ENCODE measurements at places on chromosomes 12 and 14.

DNA sequence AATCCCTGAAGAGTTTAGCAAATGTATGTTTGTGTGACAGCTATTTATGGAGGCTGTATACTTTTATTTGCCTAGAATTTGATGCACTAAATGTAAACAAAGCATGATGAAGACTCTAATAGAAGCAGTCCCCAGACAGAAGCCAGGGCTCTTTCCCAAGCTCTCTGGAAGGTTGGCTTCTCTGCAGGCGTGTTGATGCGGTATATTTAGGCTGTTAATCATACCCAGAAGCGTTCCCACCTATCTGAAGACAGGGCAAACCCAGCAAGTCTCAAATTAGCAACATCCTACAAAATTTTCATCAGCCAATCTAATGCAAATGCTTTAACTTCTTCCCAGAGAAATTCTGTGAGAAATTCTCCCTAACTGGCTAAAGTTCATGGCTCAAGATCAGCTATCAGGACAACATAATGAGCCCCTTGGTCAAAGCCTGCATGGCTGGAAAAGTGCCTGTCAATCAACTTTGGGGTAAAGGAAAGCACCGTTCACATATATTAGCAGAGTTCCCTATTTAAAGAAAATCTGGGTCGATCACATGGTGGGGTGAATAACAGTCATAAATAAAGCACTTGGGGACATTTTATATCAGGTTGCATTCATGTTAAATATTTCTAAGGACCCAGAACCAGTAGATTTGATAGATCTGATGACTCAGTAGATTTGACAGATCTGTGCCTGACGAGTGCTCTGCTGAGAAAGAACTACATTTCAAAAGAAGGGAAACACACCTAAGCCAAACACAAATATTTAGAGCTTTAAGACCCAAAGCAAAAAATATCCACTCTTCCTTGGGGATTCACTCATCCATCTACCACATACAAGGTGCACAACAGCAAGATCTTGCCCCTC, 46.6 kb downstream of the KSR2 start:
- no peak for DNase-seq

DNA sequence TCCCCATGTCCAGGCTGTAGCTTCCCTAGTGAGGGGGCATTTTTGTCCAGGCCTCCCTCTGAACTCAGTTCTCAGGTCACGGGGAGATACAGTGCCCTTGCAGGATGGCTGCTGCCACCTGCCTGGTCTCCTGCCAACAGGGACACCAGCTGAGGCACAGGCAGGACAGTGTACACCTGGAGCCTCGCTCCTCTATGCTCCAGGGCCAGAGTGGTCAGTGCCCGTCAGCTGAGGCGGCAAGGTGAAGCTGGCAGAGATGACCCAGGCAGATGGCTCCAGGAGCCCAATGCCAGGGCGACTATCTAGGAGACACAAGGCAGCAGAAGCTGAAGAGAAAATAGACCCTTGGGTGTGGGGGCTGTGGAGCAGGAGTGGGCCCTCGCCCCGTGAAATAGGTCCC, 12.6 kb downstream of the TUBA1C start:
- no peak for DNase-seq

DNA sequence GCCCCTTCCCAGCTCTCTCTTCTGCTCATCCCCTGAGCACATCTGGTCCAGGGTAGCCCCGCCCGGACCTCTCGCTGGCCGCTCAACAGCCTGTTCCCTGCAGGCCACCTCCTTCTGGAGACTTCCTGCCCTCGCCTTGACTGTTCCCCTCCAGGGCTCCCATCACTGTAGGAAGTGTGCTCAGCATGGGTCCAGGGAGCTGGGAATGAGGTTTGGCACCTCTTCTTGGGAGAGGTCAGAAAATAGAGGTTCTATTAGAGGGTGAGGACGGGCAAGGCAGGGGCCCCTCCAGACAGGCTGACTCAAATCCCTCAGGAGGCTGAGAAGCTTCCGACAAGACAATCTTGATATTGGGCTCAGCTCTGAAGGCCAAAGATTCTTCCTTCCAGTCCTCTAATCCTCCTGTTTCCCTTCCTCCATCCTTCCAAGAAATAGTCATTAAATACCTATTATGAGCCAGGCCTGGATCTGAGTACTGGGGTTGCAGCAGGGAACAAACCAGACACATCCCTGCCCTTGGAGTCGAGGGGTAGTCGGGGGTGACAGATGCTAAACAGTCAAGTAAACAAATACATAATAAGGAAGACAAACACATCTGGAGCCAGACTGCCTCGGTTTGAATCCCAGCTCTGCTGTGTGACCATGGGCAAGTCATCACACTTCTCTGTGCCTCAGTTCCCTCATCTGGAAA, 30.6 kb downstream of the CMKLR1 start:
- no peak for DNase-seq

GRCh38 chr12:6618483-6619225, 11.5 kb upstream of the CHD4 start:
- DNase-seq = no peak

DNA sequence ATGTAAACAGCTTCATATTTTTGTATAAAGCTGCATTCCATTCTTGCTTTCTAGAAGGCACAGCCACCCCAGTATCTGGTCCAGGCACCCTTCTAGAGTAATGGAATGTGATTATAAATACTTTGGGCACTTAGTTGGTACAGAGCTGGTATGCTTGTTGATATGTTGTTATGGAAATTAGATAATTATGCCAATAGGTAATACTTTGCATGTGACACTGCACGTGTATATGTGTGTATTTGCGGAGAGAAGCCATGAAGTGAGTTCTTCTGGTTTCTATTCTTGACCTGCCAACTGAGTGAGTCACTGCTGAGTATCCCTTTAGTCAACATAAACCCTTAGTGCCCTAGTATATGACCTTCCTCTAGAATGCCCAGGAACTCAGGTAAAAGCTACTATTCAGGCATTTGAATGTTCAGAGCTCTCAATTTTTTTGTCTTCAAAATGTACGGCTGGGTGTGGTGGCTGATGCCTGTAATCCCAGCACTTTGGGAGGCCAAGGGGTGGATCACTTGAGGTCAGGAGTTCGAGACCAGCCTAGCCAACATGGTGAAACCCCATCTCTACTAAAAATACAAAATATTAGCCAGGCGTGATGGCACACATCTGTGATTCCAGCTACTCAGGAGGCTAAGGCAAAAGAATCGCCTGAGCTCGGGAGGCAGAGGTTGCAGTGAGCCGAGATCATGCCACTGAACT, 6.2 kb upstream of the TCP11L2 start:
- DNase-seq = no peak

- no peak for DNase-seq
Observed at GRCh38 chr14:80206351-80207080, 4.8 kb downstream of the DIO2 start.

- DNase-seq = no peak
Observed at GRCh38 chr14:27367345-27367744, 769.5 kb upstream of the NOVA1 start.

GRCh38 chr14:52848626-52849025, 57.2 kb upstream of the GNPNAT1 start:
- DNase-seq = no peak

GRCh38 chr14:92135269-92135668, 13.5 kb downstream of the CPSF2 start:
- DNase-seq = no peak

DNA sequence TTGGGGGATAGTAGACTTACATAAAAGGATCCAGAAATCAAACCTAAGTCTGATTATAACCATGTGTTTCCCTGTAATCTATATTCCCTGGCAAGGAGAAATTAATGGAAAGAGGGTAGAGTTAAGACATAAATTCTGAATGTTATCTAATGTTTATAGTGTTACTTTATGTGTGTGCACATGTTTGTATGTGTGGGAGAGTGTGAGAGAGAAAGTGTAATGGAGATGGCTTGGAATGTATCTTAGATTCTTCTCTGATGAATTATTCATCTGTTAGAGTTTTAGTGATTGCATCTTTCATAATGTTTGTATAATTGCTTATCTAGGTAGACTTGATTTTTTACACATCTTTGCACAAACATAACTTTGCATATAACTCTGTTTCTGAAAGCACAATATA, 490.9 kb downstream of the FLRT2 start:
- DNase-seq = no peak

- no peak for DNase-seq
Observed at GRCh38 chr14:23539248-23540140, 12.1 kb downstream of the ZFHX2 start.

DNA sequence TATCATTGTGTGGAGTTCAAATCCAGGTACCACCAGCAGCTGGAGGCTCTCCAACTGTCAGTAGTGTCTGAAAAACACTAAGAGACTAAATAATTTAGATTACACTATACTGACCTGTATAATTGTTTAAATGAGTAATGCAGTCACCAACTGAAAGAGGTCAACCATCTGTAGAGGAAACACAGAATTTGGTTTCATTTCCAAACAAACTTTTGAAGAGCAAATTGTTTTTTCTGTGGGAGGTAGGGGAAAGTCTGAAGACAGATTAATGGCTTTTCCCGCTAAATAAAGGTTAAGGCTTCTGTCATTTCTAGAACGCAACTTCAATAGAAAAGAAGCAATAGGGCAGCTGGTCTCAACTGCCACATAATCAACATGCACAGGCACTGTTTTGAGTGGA, 462.6 kb downstream of the PRKD1 start:
- DNase-seq = no peak

DNA sequence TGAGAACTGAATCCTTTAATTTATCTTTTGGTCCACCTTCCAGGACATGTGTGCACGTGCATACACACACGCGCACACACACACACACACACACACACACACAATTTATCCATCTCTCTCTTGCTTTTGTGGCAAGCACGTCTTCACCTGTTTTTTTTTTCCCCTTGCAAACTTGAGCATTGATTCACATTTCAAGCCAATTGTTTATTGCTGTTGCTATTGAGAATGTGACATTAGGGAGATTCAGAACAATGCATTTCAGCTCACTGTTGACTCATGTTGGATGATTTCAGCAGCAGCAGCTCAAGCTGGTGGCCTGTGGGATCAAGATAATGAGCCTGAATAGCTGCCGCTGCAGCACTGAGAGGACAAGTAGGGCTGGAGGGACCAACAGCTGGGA, 128.9 kb downstream of the SNAPC1 start:
- no peak for DNase-seq

GRCh38 chr14:44896275-44897040, 65.3 kb downstream of the KLHL28 start:
- no peak for DNase-seq

GRCh38 chr12:95908573-95908972, 33.8 kb downstream of the CCDC38 start:
- no peak for DNase-seq

GRCh38 chr14:66069830-66070541, 416.2 kb upstream of the CCDC196 start:
- no peak for DNase-seq

Data from activated CD8-positive, alpha-beta memory T cell treated with anti-CD3 and anti-CD28 coated beads, Interleukin-2, amount 10 ng/mL, durations not matched to agents 7 days and 5 days (primary cell).